ENCODE measurements at places on chromosomes 4 and X. TPM values are rescaled to one million over a fixed set of nuclear protein-coding genes. Genes with fewer than 3 reads are reported as not detected.

Gene ELK1
- 37.0 TPM for total RNA-seq

Gene F8A3
- 0.94 TPM for total RNA-seq

Gene NHSL2
- 0.32 TPM for total RNA-seq

Gene CT45A2
- not detected for total RNA-seq

Gene GPR34
- total RNA-seq, result 0.13 TPM

Gene SH3D19
- total RNA-seq, result 23.5 TPM

Gene DACH2
- total RNA-seq, result not detected

Gene HSFX4
- total RNA-seq, result not detected

Gene SYP
- 2.2 TPM for total RNA-seq

Gene PHEX
- 0.34 TPM for total RNA-seq

Gene ADAM29
- total RNA-seq, result not detected

Gene GLRA3
- not detected for total RNA-seq

Gene AMOT
- total RNA-seq, result not detected

Gene PDCL2
- not detected for total RNA-seq

Gene SMIM31
- total RNA-seq, result 0.07 TPM

Gene TENM3
- 1.4 TPM for total RNA-seq

Gene STPG2
- not detected for total RNA-seq

Gene GC
- total RNA-seq, result not detected
